ENCODE measurements at places on chromosomes 1 and 21. TPM values are rescaled to one million over a fixed set of nuclear protein-coding genes. Genes with fewer than 3 reads are reported as not detected.

SH2D5 gene
- 77.1 TPM for total RNA-seq

CATSPERE gene
- not detected for total RNA-seq

CYYR1 gene
- total RNA-seq = 10.9 TPM

FAM163A gene
- total RNA-seq = not detected

ATP1B1 gene
- total RNA-seq = 54.4 TPM

PER3 gene
- 4.4 TPM for total RNA-seq

KRTAP15-1 gene
- total RNA-seq = not detected

PDZK1 gene
- 0.23 TPM for total RNA-seq

CRP gene
- not detected for total RNA-seq

USH2A gene
- not detected for total RNA-seq

RCC1 gene
- total RNA-seq = 32.4 TPM

NPHS2 gene
- total RNA-seq = not detected

TMEM69 gene
- total RNA-seq = 50.8 TPM

MASP2 gene
- not detected for total RNA-seq

ADAM30 gene
- total RNA-seq = not detected

E2F2 gene
- 0.08 TPM for total RNA-seq

LYST gene
- total RNA-seq = 6.8 TPM

ATP6V1G3 gene
- total RNA-seq = not detected

FMO4 gene
- 3.0 TPM for total RNA-seq

LYPD8 gene
- total RNA-seq = not detected

ANGPTL3 gene
- total RNA-seq = not detected

OTUD3 gene
- 1.5 TPM for total RNA-seq

SLC44A3 gene
- 1.5 TPM for total RNA-seq

ACTN2 gene
- not detected for total RNA-seq

PCAT6 gene
- not detected for total RNA-seq

HUNK gene
- 0.04 TPM for total RNA-seq

LRRC3 gene
- total RNA-seq = 1.9 TPM

ADAMTS4 gene
- total RNA-seq = 1.5 TPM

SPRR5 gene
- total RNA-seq = not detected

ADAM15 gene
- 207 TPM for total RNA-seq

FMN2 gene
- total RNA-seq = not detected

TOE1 gene
- 19.2 TPM for total RNA-seq

TSSK3 gene
- total RNA-seq = not detected

IL22RA1 gene
- total RNA-seq = 2.4 TPM

CCDC181 gene
- not detected for total RNA-seq

CLDN19 gene
- total RNA-seq = not detected

RXRG gene
- total RNA-seq = not detected

FLG gene
- total RNA-seq = 0.08 TPM

PLEKHG5 gene
- 28.8 TPM for total RNA-seq

TMCC2 gene
- total RNA-seq = 1.8 TPM

NTNG1 gene
- total RNA-seq = 0.31 TPM

LCE1C gene
- 1.1 TPM for total RNA-seq

NR1I3 gene
- total RNA-seq = not detected

CSRP1 gene
- total RNA-seq = 323 TPM

UBL4B gene
- total RNA-seq = not detected

PEF1 gene
- total RNA-seq = 82.5 TPM

ARHGEF11 gene
- 8.2 TPM for total RNA-seq

ASTN1 gene
- total RNA-seq = not detected

CSMD2 gene
- total RNA-seq = 0.11 TPM

TMPRSS15 gene
- not detected for total RNA-seq

STYXL2 gene
- not detected for total RNA-seq

TMEM82 gene
- total RNA-seq = not detected
